T-helper 1 cell (primary cell): ENCODE measurements at places on chromosomes 6 and 20.

GRCh38 chr6:127134136-127134535 is 15.7 kb downstream of the RSPO3 start:
- DNase-seq: no peak

DNA sequence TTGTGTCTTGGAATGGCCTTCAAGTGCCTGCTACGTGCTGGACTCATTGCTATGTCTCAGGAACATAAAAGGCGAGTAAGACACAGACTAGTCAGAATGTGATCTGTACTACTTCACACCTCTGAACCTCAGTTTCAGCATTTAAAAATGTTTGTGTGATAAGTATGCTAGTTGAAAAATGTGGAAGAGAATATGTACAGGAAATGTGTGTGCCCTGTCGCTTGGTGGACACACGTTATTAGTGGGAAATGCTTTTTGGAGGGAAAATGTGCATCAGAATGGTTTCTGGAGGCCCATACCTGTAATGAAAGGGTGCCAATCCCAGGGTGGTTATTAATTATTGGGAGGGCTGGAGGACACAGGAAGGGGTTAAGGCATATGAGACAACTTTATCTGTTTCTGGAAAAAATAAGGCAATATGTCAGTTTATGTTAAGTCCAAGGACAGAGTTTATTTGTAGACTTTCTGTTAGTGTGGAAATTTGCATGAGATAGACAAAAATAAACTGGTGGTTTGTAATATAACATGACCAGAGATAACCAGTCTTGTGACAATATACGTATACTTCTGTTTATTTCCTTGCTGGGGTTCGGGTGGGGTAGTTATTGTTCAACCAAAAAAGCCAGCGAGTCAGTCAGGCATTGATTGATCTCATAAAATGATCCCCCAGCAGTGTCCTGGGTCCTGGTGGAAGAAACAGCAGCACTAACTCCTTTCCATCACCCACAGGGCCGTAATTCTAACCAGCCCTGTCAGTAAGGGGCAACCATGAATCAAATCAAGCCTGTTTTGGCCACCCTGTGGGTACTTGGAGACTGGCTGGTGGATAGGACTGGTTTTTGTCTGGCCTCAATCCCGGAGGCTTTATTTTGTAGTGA is 117.9 kb downstream of the JARID2 start:
- no peak for DNase-seq

GRCh38 chr20:37205794-37206193 is 26.4 kb upstream of the MROH8 start:
- no peak for DNase-seq

DNA sequence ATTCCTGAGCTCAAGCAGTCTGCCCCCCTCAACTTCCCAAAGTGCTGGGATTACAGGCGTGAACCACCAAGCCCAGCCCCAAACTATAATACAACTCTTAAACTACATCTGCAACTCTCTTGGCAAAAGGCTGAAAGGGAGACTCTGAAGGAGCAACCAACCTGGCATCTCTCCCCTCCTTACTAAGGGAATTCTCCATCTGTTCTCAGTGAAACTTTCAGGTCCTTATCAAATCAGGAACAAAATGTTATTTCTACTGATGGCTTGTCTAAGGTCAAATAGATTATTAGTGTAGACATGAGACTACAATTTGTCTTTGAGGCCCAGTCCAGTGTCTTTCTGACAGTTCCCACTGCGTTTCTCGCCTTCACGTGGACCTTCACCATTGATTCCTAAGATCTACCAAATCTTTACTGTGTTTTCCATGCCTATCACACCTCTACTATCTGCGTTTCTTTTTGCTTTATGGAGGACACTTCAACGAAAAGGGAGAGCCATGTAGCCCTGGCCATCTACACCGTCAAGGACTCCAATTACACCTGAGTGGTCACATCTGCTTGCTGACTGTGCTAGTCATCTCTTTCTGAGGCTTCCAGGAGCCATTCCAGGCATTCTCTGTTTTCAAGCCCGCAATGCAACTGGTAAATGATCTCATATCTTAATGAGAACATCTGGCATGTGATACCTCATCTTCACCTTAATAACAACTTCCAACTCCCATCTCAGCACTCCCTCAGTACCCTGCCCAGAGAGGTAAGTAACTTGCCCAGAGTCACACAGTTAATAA is 405.7 kb upstream of the CITED2 start:
- DNase-seq: no peak

DNA sequence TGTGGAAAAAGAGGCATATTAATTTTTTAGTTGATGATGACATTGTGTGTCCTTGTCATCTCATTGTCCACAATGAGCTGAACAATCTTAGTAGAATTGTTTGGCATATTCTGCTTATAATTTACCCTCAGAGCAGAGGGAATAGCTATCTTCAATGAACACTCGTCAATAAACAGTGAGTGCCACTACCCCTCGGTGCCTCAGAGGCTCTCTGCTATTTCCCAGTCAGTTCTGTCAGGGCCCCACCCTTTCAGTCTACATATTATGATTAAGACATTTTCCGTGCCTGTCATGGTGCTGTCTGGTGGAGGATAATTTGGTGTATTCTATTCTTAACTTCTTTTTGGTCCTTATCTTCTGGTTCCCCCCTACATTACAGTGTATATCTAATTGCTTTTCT is 31.2 kb downstream of the NUS1 start:
- no peak for DNase-seq

DNA sequence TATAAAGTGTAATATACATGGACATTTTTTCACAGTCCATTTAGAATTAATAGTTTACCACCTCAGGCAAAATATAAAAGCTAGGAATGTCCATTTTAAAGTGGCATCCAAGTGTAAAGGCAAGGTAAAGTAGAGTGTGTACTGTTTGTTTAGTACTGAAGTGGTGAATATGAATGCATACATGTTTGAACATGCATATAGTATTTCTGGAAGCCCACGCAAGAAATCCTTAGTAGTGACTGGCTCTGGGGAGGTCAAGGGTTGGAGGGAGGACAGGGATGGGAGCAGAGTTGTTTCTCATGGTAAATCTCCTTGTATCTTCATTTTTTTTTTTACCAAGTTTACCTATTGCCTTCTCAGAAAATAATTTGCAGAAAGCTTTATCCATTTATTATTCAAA is 129.2 kb downstream of the UNC5CL start:
- no peak for DNase-seq

- no peak for DNase-seq
These were observed 128.8 kb upstream of the PDE7B start for GRCh38 chr6:135722679-135723078.

DNA sequence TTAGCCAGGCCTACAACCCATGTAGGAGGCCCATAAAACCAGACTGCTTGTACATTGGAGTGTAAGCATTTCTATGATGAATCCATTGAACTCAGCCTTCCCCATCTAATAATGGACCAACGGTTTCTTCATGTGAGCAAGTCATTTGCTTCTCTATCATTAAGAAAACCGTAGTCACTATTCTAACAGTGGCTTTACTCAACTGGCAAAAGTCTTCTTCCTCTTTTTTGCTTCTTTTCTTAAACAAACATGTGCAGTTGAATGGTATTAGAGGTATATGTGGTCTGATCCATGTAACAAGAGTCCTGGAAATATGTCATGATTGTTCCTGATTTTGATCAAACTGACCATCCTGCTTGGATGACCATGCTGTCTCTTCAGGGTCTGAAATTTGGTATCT is 132.4 kb upstream of the STXBP5 start:
- DNase-seq: no peak

DNA sequence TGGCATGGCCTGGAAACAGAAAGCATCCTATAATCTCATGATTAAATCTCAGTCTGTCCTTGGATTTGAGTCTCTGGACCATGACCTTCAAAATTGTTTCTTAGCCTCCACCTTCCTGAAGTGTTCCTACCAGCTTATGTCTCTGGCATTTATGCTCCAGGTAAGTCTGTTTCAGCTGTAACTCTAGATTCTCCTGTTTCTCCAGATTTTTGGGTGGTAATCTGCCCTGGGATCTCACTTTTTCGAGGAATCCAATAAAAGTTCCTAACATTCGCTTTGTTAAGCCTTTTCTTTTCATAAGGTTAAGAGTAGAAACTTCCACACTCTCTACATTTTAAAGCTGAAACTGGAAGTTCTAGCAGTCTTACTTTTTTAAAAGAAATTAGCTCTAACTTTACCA is 318.5 kb downstream of the C6orf118 start:
- DNase-seq: no peak

GRCh38 chr6:13384506-13384905 is 56.2 kb upstream of the TBC1D7 start:
- no peak for DNase-seq

- no peak for DNase-seq
These were observed 95.3 kb downstream of the EDN3 start for GRCh38 chr20:59395729-59396128.

- DNase-seq: no peak
These were observed 8.5 kb upstream of the TINAG start for GRCh38 chr6:54299542-54300269.

DNA sequence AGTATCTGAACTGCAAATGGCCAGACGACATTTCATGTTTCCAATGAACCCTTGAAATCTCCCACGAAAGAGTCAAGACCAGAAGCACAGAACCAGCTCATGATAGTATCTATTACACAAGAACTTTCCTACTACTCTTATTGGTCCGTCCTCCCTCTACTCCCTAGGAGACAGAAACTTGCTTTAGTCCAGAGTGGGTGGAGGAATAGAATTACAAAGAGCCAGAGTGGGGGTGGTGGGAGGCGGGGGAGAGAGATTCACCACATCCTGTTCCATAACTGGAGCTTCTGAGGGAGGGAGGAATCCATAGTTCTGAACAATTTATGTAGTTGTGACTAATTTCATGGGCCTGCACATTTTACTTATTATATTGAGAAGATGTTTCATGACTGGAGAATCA is 18.5 kb upstream of the WFDC10A start:
- peak; percentile 12 for DNase-seq

GRCh38 chr6:168794491-168794890 is 353.5 kb downstream of the SMOC2 start:
- no peak for DNase-seq

DNA sequence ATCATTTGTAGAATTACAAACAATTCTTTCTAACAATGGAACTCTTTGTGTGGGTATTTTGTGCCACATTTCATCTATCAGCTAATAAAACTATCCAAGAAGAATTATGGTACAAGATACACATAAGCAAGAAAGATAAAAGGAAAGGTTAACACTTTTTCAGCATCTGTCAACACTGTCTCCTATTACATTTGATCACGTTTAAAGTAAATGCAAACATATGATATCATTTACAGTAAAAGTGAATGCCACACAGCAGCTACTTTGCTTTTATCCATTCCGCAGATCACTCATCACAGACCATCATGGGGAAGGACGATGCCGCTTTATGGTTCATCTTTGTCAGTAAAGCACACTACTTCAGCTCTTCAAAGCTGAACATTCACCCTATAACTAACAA is 456.4 kb upstream of the MANEA start:
- no peak for DNase-seq

- DNase-seq: no peak
These were observed 88.1 kb downstream of the FOXC1 start for GRCh38 chr6:1697688-1698351.

- DNase-seq: no peak
These were observed 69.3 kb upstream of the EYS start for GRCh38 chr6:65776332-65776731.

DNA sequence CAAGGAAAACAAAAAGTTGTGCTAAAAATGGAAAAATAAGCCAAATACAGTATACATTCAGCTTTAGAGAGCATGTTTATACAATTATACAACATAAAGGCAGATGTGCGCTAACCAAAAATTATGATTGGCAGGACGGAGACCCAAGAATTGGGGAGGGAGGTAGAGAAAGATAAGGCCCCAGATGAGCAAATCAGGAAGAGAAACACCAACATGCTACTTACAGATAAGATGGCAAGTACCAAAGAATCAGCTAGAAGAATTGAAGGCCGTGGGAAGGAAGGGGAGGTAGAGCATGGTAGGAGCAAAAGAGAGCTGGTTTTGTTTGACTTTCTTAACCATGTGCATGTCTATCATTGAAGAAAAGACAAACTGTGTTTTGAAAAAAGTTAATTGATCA is 45.4 kb downstream of the PRND start:
- DNase-seq: no peak

DNA sequence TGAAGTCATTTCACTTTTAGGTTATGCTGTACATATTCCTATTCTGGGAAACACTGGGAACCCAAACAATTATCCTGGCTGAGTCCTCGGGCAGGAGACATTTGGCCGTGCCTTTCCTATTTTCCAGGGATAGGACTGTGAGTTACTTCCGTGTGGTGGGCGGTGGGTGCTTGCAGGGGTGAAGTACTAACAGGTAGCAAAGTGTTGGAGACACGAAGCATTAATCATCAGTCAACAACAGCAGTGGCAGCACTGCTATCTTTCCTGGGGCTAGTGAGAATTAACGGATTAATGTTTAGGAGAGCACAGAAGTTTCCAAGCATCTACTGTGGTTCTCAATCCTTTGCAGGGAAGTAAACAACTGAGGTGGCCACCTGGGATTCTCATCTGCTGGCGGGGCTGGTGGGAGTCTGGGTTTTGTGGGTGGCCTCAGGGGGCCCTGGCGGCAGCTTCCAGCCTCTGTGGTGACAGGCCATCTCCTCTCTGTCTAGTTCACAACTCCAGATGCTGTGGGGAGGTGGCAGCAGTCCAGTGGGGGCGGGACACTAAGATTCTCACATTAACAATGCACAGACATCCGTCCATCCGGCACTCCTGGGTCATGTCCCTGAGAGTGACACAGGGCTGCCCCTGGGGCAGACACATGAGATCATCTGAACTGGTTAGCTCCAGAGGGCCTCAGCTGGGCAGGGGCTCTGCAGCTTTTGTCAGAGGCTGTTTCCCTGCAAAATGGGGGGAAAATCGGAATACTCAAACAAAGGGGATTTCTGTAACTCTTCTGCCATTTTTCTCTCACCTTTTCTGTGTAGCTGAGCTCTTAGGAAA is 90.9 kb downstream of the GJA10 start:
- no peak for DNase-seq

DNA sequence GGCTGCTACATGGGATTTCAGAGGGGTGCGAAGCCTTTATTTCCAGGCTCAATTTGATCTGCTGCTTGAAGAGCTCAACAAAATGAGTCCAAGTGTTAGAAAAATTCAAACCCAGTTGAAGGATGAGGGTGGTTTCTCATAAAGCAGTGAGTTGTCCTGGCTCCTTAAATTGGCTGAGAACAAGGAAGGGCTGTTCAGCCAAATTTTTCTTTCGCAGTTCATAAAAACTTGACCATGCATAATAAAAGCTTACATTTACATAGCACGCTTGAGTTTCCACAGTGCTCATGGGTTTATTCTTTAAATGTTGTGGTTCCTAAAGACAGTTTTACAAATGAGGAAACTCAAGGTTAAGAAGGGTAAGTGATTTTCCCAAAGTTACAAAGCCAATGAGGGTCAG is 174.4 kb upstream of the FOXA2 start:
- DNase-seq: no peak

- DNase-seq: no peak
These were observed 11.7 kb upstream of the MAPK13 start for GRCh38 chr6:36118550-36119107.

- peak; percentile 21 for DNase-seq
These were observed 5.3 kb downstream of the HLA-B start for GRCh38 chr6:31351401-31352309.

- no peak for DNase-seq
These were observed 221.5 kb downstream of the PREX1 start for GRCh38 chr20:48606172-48606840.
